ENCODE measurements at places on chromosomes 6 and 20.

DNA sequence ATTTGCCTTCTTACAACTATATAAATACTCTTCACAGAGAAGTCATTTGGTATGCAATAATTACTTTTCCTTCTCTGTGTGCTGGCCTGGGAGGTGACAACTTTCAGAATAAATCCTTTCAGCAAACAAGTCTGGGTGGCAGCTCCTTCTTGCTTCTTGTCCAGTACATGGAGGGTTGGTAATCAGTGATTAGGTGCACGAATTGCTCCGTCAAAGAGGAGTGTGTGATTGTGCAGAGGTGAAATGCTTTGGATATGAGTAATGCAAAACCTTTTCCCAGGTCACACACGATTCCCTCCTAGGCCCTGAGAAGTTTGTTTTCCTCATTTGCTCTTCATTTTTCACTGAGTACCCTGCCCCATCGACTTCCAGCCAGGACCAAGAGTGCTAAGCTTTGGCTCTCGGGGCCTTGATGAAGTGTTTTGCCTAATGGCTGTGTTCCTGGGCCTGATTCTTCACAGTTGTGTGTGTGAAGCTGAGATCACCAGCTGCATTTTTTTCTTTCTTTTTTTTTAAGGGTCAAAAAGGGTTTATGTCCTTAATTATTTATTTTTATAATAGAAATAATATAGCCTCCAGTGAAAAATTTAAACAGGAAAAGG is 216.5 kb downstream of the ZMYND8 start:
- no peak for DNase-seq

GRCh38 chr20:33443006-33443511 is 504 bp downstream of the SNTA1 start:
- no peak for DNase-seq

GRCh38 chr6:98657764-98658163 is 176.6 kb upstream of the POU3F2 start:
- DNase-seq = peak; percentile 81

GRCh38 chr6:67642582-67642981 is 992.5 kb upstream of the ADGRB3 start:
- DNase-seq = no peak

DNA sequence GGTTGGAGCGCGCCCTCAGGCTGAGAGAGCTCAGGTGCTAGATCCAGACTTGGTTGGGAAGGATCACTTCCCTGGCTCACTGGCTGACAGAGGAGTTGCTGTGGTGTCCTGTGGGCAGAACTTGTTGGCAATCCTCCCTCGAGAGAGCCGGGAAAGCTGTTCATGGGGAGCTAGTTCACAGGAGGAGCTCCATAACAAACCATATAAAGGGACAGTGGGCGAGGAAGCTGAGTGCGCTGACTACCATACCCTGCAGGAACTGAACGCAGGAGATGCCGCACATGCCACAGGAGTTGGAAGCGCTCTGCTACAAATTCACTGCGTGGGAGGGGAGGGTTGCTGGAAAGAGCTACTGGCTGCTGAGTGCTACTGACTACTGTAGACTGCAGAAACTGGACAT is 243.2 kb downstream of the OGFRL1 start:
- DNase-seq = no peak

DNA sequence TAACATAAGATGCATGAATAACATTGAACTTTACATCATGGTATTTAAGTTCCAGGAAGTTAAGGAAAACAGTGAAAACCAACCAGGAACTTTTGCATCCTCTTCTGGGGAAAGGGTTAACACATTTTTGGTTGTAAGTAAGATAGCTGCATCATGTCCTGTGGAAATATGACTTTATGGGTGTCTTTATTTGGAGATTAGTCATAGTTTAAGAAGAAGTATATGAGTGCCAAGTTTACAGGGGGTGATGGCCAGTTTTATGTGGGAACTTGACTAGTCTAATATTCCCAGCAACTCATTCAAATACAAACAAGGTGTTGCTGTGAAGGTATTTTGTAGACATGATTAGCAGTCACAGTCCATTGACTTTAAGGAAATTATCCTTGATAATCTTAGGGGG is 78.0 kb downstream of the PDE10A start:
- DNase-seq = no peak

- no peak for DNase-seq
Observed at GRCh38 chr6:117549611-117550010, 52.7 kb downstream of the GOPC start.

GRCh38 chr6:101114703-101115102 is 233.6 kb upstream of the ASCC3 start:
- no peak for DNase-seq

DNA sequence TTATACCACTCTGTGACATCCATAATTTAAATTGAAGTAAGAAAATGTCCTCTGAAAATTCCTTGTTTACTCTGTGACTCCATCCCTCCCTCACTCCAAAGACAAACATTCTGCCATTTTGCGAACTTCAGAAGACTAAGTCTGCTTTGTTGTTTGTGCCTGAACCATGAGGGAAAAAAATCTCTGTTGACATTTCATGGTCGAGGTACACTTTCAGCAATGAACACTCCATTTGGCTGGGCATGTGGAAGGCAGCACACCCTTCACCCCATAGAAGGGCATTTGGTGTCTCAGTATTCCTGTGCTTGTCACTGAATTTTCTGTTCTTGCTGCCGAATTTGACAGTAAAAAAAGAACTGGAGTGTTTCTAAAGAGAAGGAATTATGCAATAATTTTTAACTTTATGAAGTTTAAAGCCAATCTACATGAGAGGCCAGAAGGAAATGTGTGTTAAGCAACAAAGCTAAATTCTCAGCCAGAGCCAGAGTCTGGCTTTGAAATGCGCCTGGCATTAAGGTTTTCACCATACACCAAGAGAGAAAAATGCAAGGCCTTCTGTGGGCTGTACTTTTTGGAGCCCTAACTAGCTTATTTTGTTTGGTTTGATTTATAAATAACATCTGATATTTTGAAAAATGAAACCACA is 4.7 kb upstream of the PBOV1 start:
- DNase-seq = no peak

GRCh38 chr20:33401921-33402369 is 626 bp upstream of the CDK5RAP1 start:
- no peak for DNase-seq

- peak; percentile 50 for DNase-seq
Observed at GRCh38 chr6:168226902-168227318, 92.7 kb downstream of the DACT2 start.

DNA sequence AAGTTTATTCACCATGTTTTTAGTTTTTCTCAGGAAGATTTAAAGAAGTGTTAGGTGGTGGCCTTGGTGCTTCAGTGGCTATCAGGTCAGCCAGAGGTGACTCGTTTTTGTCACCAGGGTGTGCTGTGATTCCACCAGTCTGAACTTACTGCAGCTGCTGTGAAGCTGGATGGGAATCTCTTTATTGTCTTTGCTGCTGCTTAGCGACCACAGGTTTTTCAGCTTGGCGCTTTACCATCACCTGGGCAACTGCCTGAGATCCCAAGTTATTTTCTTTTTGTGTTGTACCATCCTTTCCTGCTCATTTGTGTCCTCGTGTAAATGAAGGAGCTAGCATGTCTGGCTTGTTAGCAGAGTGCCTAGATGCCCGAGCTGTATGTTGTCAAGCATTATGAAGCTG is 146.9 kb downstream of the MACROD2 start:
- DNase-seq = peak; percentile 88

GRCh38 chr6:53103993-53104675 is 38.9 kb downstream of the FBXO9 start:
- DNase-seq = peak; percentile 32

- no peak for DNase-seq
Observed at GRCh38 chr6:123869334-123869733, 65.7 kb downstream of the NKAIN2 start.

GRCh38 chr20:57594092-57594951 is 25.9 kb downstream of the ZBP1 start:
- peak; percentile 90 for DNase-seq

GRCh38 chr6:103538381-103538780 is 1321.3 kb downstream of the HACE1 start:
- DNase-seq = no peak

- DNase-seq = no peak
Observed at GRCh38 chr6:113486199-113486598, 370.9 kb upstream of the MARCKS start.

DNA sequence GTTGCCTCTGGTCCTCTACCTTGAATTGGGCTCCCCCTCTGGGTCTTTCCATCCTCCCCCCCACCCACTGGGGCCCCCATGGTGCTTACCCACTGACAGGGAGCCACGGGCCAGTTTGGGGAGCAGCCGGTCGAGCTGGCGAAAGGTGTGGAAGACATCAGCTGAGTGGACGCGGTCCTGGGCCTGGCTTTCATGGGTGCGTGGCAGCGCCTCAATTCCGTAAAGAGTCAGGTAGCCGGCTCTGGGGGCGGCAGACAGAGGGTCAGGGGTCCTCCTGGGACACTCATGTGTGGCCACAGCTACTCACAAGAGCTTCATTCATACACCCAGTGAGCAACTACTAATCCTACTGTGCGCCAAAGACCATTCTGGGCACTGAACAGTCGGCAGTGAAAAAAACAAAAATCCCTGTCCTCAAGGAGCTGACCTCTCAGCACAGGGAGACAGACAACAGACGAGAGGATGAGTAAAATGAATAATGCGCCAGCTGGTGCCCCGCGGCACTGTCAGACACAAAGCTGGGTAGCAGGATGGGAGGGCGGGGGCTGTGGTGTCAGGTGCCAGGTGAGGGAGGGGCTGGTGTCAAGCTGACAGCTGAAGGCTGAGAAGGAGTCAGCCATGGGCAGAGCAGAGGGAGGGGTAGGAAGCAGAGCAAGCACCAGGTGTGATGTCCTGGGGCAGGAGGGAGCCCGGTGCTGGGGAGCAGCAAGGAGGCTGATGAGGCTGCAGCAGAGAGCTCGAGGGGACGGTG is 28.3 kb downstream of the PTGIS start:
- DNase-seq = no peak

DNA sequence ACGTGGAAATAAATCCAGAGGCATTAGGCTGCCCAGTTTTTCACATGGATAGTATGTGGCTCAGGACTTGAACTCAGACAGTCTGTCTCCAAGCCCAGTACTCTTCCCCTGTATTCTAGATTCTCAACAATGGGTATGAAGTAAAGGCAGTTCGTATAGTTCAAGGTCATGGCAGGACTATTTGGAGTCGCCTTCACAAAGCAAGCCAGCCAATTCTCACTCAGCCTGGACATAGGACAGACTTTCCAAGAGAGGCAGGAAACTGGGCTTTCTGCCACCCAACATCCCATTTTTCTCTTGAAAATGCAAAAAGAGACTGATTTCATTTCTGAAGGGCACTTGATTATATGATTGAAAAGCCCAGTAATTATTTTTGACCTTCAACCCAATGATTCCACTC is 111.0 kb downstream of the EDN1 start:
- no peak for DNase-seq

- DNase-seq = no peak
Observed at GRCh38 chr6:67535946-67536345, 1099.1 kb upstream of the ADGRB3 start.

GRCh38 chr6:133358574-133359150 is 117.5 kb downstream of the EYA4 start:
- no peak for DNase-seq

Measured in endodermal cell (in vitro differentiated cells).